ENCODE measurements at places on chromosomes 1 and 21.

GRCh38 chr21:33390479-33390878 is 12.7 kb upstream of the IFNGR2 start:
- DNase-seq, result no peak

DNA sequence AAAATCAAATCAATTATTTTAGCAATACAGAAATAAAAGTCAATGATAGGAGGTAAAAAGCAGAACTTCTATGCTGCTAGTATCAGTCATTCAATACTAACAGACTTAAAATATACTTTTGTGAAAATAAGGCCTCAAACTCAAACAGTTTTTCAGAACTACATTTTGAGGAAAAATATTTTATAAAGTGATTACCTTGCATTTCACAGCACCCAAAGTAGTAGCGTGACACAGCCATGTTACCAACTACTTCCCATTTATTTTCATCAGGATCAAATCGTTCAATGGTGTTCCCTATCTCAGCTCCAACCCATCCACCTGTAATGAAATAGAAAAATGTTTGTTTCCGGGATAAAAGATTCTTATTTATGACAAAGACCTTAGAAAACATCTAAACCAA is 28.7 kb downstream of the TMEM69 start:
- no peak for DNase-seq

DNA sequence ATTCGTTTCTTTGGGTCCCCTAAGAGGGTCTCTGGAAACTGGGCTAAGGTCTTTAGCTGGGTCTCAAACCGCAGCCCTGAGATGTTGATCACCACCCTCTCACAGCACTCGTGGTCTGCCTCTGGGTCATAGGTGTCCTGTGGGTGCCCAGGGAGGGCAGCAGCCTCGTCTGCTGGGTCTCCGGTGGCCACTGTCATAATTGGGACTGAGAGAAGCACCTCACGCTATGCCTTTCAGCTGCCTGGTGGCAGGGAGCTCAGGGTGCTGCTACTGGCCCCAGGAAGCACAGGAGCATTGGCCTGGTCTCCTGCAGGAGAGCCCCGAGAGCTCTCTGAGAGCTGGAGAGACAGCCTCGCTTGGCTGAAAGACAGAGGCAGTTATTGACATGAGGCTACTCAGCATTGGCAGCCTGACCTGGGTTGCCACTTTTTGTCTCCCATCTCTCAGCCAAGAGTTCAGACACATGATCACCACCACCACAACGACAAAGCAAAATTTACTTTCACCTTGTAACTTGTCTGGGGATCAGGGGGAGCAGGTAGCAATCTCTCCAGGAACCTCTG is 1.5 kb downstream of the KCNA2 start:
- no peak for DNase-seq

DNA sequence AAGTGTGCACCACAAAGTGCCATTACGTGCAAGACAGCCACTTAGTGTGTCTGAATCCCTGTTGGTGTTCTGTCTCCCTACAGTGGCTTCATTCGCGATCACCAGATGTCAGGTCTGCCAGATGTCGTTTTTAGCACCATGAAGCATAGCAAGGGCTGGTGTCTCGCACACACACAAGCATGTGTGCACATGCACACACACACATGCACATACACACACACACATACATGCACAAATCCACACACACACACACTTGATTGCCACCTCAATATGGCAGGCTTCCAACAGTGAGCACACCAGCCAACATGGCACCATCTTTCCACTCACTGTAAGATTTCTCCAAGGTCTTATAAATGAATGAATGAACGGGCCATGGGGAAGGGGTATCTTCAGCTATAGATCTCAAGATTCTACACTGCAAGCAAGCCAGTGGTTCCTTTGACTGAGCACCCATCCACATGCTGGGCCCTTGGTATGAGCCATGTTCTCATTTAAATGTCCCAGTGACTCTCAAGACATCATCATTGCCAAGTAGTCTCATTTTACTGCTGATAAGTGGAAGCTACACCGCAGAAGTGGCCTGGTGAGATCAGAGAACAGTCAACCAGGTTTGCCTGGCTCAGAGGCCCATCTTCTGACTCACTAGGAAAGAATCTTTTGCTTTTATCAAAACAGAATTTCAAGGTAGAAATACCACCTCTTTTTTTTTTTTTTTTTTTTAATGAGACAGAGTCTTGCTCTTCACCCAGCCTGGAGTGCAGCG is 84.9 kb downstream of the SIM2 start:
- no peak for DNase-seq

DNA sequence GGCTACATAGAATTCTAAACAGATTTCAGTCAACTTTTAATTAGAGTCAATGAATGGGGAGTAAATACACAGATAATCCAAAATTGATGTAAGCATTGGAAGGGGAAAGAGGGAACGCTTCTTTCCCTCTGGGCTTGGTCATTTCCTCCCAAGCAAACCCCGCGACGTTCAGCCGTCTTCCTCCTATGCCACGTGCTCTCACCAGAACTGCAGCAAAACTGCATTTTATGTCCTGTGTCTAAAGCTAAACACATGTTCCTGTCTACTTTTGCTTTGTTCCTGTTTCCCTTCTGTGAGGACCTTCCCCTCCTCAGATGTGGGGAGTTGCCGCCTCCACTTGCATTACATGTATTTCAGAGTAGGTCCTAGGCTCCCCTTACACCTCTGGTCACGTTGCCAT is 27.2 kb downstream of the UTP25 start:
- DNase-seq, result no peak

- no peak for DNase-seq
Observed at GRCh38 chr1:163250382-163250974, 47.8 kb upstream of the RGS5 start.

- no peak for DNase-seq
Observed at GRCh38 chr1:86068841-86069756, 87.5 kb downstream of the COL24A1 start.

GRCh38 chr21:29342363-29342957 is 43.7 kb downstream of the BACH1 start:
- DNase-seq, result no peak

DNA sequence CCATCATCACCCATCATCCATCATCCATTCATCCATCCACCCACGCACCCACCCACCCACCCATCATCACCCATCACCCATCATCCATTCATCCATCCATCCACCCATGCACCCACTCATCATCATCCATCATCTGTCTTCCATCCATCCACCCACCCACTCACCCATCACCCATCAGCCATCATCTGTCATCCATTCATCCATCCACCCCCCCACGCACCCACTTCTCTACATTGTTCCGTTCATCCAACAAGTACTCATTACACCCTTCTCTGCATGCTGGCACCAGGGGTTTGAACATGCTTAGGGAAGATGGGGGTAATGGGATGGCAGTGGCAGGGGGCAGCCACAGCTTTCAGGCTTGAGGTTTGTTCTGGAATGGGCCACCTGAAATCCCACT is 82.1 kb downstream of the ADARB1 start:
- DNase-seq, result peak; percentile 1

DNA sequence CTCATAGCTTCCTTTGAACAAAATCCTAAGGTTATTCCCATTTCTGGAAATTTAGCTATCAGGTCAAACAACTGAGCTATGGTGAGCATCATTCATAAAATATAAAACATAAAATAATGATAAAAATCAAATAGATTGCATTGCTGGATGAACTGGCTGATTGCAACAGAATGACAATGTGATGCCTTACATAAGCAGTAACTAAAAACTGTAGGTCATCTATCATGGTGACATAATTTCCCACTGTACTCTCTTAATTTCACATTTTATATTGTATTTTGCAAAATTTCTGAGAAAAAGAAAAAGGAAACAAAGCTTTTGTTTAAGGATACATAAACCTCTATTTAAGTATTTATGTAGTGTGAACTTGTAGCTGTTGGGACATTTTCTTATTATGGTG is 4.6 kb downstream of the PTGER3 start:
- no peak for DNase-seq

Measured in activated CD4-positive, alpha-beta T cell treated with anti-CD3 and anti-CD28 coated beads, Interleukin-2, amount 10 ng/mL, durations not matched to agents 7 days and 5 days (primary cell).